MCF 10A (cell line): ENCODE measurements at places on chromosomes 7 and 10. TPM values are rescaled to one million over a fixed set of nuclear protein-coding genes. Genes with fewer than 3 reads are reported as not detected.

DNA sequence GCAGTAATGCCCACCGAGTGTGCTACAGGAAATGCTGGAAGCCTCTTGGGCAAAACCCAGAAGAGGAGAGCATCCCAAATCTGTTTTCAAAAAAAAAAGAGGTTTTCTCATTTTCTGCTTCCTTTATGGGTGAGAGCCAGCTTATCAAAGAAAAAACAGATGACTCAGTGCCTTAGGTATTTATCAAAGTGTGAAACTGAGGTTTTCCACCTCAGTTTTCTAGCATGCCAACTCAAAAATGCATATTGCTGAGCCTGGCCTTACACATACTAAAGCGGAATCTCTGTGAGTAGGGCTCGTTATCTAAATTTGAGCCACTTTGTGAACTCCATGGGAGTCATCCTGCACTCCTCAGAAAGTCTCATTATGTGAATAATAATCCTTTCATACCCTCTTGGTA lies 705.1 kb downstream of the SUGCT start:
- no peaks in the 10 kb centered on the region for H3K27me3 ChIP-seq
- peaks cover 32% of the 10 kb centered on the region for H3K4me1 ChIP-seq
- H3K4me3 ChIP-seq: no peak overlapping the region

- H3K27me3 ChIP-seq: no peaks in the 10 kb centered on the region
- H3K36me3 ChIP-seq: no peaks in the 10 kb centered on the region
- H3K4me1 ChIP-seq: no peaks in the 10 kb centered on the region
- no peak for DNase-seq
Measured at GRCh38 chr10:124325998-124326636, 92.6 kb downstream of the OAT start.

DNA sequence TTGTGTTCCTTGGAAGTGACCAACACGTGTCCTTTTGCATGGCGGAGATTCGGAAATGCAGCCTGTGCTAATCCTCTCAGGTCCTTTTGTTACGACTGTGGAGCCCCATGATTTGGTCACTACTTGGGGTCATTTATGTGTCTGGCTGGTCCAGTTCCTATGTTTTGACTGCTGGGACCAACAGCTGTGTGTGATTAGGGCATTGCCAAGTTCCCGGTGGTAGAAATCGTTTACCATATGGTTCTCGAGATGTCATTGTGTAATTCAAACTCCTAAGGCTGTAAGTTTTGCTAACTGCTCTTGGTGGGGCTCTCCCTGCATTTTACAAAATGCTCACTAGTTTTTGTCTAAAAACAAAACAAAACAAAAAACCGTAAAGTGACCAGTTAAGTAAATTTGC lies 62.0 kb downstream of the CCNY start:
- no peaks in the 10 kb centered on the region for H3K36me3 ChIP-seq
- no peak overlapping the region for H3K4me3 ChIP-seq
- no peaks in the 10 kb centered on the region for H3K27me3 ChIP-seq
- no peak overlapping the region for H3K27ac ChIP-seq
- H3K4me1 ChIP-seq: peaks cover 14% of the 10 kb centered on the region
- no peak for DNase-seq

GRCh38 chr10:60042914-60043313 lies 136.6 kb upstream of the CCDC6 start:
- H3K4me1 ChIP-seq: no peaks in the 10 kb centered on the region
- DNase-seq: no peak
- H3K4me3 ChIP-seq: no peak overlapping the region

GRCh38 chr10:114719311-114719710 lies 61.2 kb upstream of the ABLIM1 start:
- no peak overlapping the region for H3K27ac ChIP-seq
- H3K4me3 ChIP-seq: no peak overlapping the region
- peak; percentile 55 for DNase-seq
- no peaks in the 10 kb centered on the region for H3K27me3 ChIP-seq

Gene CUEDC2
- total RNA-seq: 55.0 and 64.5 TPM in 2 replicates

Gene WNT8B
- not detected in 2 replicates for total RNA-seq

Gene RBP3
- total RNA-seq: not detected in 2 replicates

Gene PRR15
- total RNA-seq: 6.8 and 8.0 TPM in 2 replicates
